Stimulated activated naive B cell treated with anti-CD40 and anti-IgM and Interleukin-4, amounts not matched to agents 10 μg/mL and 1 μg/mL and 100 μg/mL, for 72 hours (primary cell): ENCODE measurements at places on chromosomes 1 and 21.

- no peak for DNase-seq
- H3K36me3 ChIP-seq, result no peaks in the 10 kb centered on the region
- peaks cover 4% of the 10 kb centered on the region for H3K4me1 ChIP-seq
Measured at GRCh38 chr1:25706146-25707089, 89.8 kb downstream of the MAN1C1 start.

- no peak overlapping the region for H3K27ac ChIP-seq
- peaks cover 1% of the 10 kb centered on the region for H3K4me1 ChIP-seq
- peaks cover 52% of the 10 kb centered on the region for H3K27me3 ChIP-seq
- H3K4me3 ChIP-seq, result peak overlapping the region; percentile 70
- no peaks in the 10 kb centered on the region for H3K36me3 ChIP-seq
- DNase-seq, result no peak
Measured at GRCh38 chr1:65791801-65792668, 660 bp upstream of the PDE4B start.

GRCh38 chr1:162649583-162649982 lies 17.3 kb downstream of the DDR2 start:
- no peak for DNase-seq
- H3K4me1 ChIP-seq, result no peaks in the 10 kb centered on the region
- H3K27ac ChIP-seq, result no peak overlapping the region
- H3K4me3 ChIP-seq, result no peak overlapping the region

GRCh38 chr1:60889709-60890108 lies 192.7 kb upstream of the NFIA start:
- H3K27ac ChIP-seq, result no peak overlapping the region
- no peaks in the 10 kb centered on the region for H3K36me3 ChIP-seq
- DNase-seq, result no peak
- no peaks in the 10 kb centered on the region for H3K27me3 ChIP-seq
